Cardiac septum (tissue), 1 donor: ENCODE measurements at places on chromosomes 4 and X. TPM values are rescaled to one million over a fixed set of nuclear protein-coding genes. Genes with fewer than 3 reads are reported as not detected.

DNA sequence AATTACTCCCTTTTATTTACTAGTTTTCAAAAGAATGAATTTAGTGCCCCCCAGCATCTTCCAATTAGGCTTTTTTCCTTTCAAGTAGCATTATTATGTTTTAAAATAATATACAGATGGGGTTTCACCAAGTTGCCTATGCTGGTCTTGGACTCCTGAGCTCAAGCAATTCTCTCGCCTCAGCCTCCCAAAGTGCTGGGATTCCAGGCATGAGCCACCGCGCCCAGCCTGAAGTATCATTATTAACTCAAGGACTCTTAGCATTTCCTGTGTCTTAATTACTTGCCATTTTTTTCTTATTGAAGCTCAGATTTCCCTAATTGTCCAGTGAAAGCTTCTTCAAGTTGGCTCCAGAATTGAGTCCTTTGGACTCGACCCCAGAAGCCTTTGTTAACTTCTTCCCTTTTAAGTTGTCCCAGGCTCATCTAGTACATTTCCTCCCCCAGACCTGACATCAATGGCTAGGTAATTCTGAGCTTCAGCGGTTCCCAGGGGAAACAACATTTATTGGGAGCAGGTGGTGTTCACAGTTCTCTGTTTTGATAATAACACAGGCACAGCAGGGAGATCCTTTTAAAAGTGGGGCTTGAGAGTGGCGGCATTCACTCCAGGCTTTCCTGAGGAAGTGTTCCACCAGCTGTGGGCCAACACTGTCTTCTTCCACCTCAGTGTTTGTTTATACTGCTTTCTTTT, 10.0 kb downstream of the SAT1 start:
- DNase-seq = no peak

GRCh38 chrX:103063918-103064434, at the start of gene BEX1:
Gene BEX1 (minus strand): TSS chrX:103064171. CDS start chrX:103063274, 897 bp downstream.
- DNase-seq = no peak

DNA sequence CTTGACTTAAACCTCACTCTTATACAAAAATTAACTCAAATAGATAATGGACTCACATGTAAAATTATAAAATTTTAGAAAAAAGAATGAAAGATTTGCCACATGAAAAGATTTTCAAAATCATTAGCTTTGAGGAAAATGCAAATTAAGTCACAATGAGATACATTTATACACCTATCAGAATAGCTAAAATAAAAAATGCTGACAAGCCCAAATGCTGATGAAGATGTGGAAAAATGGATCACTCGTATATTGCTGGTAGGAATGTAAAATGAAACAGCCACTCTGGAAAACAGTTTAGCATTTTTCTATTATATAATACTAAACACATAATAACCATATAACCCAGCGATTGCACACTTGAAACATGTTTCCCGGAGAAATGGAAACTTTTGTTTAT, 316.2 kb downstream of the ANKRD50 start:
- no peak for DNase-seq

GRCh38 chrX:49838374-49838773, 9.3 kb downstream of the PAGE4 start:
- DNase-seq = no peak

GRCh38 chrX:110951472-110952269, 144.3 kb upstream of the PAK3 start:
- no peak for DNase-seq

DNA sequence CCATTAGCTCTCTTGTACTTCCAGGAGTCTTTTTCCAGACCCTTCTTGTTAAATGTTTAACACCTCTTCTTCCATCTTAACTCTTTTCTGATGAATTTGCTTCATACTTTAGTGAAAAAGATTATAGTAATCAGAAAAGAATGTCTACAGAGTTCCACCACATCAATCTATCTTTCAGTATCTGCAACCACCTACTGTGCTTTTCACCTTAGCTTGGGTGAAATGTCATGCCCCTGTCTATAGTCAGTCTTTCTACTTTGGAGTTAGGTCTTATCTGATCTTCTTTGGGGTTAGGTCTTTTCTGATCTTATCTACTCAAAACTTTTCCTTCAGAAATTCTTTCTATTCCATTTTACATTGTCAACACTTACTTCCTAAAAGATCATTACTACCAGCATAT, 1310.2 kb downstream of the PCDH7 start:
- no peak for DNase-seq

- no peak for DNase-seq
These were observed 21.0 kb upstream of the IL13RA2 start for GRCh38 chrX:115038406-115038805.

DNA sequence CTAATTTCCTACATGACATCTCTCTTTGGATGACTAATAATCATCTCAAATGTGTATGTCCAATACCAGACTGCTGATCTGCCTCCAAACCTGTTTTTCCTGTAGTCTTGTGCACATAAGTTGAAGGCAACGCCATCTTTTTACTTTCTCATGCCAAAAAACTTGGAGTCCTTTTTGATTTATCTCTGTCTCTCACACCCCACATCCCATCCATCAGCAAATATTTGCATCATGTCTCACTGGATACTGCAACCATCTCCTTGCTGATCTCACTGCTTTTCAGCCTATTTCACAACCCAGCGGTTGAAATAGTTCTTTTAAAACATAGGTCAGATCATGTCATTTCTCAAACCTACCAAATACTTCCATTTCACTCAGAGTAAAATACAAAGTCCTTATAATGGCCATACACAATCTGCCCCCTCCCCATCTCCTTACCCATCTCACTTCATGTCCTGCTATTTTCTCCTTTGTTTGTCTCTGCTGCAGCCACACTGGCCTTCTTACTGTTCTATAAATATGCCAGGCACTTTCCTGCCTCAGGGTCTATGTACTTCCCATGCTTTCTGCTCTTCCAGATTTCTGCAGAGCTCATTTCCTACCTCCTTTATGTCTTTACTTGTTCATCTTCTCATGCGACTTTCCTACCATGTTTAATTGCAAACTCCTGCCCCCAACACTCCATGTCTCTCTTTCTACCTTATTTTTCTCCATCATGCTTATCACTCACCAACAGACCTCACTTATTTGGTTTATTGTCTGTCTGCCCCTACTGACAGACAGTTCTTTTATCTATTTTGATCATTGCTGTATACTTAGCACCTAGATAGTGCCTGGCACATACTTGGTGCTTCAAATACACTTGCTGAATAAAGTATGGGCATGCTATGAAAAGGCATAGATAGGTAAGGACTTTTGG, 98.8 kb downstream of the ANXA3 start:
- DNase-seq = no peak

GRCh38 chr4:80271801-80272200, 5.3 kb downstream of the FGF5 start:
- DNase-seq = no peak

DNA sequence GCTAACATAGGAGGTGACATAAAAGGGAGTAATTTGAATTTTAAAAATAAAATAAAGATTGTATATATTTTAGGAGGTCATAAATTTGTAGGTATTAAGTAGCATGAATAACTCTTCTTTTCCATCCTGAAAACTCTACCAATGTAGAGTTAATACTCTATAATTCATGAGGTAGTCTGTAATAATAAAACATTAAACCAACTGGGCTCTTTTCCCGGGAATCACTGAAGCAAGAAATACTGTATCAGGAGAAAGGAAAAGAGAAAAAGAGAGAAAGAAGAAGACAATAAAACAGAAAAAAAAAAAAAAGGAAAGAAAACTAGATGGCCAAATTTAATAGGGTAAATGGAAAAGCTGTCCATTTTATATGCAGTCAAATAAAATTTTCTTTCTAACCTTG, 984.4 kb downstream of the CCSER1 start:
- no peak for DNase-seq

DNA sequence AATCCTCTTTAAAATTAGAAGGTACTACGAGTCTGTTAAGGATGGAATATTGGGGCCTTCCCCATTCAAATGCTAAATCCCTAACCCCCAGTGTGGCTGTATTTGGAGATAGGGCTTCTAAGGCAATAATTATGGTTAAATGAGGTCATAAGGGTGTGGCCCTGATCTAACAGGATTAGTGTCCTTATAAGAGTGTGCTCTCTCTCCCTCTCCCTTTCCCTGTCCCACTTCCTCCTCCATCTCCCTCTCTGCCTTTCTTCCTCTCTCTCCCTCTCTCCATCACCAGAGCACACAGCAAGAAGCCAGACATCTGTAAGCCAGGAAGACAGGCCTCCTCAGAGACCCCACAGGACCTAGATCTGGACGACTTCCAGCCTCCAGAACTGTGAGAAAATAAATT, 116.9 kb downstream of the COL25A1 start:
- no peak for DNase-seq

DNA sequence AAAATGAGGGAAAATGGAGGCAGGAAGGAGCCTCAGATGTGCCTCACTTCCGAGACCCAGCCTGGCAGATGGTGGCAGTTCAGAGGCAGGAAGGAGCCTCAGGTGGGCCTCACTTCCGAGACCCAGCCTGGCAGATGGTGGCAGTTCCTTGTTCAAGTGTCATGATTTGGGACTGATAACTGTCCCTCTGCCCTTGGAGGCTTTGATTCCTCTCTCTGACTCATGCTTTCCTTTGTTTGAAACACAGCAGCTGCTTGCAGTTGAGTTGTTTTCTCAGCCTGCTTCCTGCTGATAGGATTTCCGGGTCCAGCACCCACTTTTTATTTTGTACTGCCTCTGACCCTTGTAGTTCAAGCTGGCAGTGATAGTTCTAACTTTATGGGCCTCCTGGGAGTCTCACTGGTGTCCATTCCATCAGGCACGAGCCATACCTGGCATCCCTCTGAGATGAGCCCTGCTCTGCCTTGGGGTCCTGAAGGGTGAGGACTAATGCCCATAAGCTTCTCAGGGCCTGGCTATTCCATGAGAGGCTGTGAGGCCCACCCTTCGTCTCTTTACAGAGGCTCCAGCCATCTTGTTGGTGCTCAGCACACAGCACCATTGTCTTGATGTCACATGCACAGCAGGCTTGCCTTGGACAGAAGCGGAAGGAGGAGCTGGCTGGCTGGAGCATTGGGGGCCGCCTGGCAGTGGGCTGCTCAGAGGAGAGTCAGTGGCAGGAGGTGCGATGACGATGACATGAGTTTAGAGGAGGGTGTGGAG, 13.0 kb downstream of the RGS12 start:
- peak; percentile 61 for DNase-seq

MAGIX gene
- total RNA-seq = 3.4 TPM

TRPC5OS gene
- total RNA-seq = not detected

TADA2B gene
- total RNA-seq = 25.6 TPM

NAP1L2 gene
- 10.7 TPM for total RNA-seq

TMPRSS11A gene
- not detected for total RNA-seq

C4orf50 gene
- total RNA-seq = 0.03 TPM

REELD1 gene
- 0.22 TPM for total RNA-seq

MAGEA9 gene
- not detected for total RNA-seq

USP51 gene
- 2.1 TPM for total RNA-seq
